Ovary (tissue), 10 donors: ENCODE measurements at places on chromosomes 3 and 15. TPM values are rescaled to one million over a fixed set of nuclear protein-coding genes. Genes with fewer than 3 reads are reported as not detected.

DNA sequence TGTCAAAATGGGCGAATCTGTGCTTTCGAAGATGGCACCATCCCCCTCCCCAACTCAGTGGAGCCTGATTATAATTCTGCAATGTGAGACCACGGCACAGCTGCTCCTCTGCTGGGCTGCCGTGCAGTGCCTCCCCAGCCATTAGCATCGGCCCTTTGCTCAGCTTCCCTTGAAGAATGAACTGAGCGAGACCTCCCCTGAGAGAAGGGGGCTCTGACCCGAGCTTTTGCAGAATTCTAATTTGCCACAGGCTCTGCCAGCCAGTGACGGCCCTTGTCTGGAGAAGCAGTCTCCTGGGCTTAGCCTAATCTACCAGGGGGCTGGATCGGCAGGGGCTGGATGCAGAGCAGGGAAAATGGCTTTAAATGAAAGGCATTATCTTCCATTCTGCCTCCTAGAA lies 57.2 kb downstream of the GLDN start:
- DNase-seq = no peak
- no peak overlapping the region for H3K4me3 ChIP-seq
- H3K36me3 ChIP-seq = no peaks in the 10 kb centered on the region

DNA sequence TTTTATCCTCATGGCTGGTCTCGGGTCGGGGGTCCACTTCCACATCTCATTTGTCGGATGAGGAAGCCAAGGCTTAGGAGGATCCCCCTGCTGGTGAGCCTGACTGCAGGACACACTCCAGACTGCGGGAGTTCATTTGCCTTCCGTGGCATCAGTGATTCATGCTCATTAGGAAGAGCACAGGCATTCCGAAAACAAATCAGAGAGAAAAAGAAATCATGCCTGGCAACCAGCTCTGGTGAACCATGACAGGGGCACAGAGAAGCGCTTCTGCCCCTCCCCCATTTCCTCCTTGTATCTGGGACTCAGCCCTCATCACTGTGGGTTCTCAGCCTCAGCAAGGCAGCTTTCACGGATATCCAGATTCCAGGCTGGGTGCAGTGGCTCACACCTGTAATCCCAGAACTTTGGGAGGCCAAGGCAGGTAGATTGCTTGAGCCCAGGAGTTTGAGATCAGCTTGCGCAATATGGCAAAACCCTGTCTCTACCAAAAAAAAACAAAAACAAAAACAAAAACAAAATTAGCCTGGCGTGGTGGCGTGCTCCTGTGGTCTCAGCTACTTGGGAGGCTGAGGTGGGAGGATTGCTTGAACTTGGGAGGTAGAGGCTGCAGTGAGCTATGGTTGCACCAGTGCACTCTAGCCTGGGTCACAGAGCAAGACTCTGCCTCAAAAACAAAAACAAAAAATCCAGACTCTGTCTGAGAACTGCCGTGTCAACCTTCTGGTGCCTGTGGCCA lies 28.4 kb downstream of the IRAK2 start:
- H3K27me3 ChIP-seq = no peaks in the 10 kb centered on the region
- no peaks in the 10 kb centered on the region for H3K36me3 ChIP-seq
- peaks cover 16% of the 10 kb centered on the region for H3K4me1 ChIP-seq

DNA sequence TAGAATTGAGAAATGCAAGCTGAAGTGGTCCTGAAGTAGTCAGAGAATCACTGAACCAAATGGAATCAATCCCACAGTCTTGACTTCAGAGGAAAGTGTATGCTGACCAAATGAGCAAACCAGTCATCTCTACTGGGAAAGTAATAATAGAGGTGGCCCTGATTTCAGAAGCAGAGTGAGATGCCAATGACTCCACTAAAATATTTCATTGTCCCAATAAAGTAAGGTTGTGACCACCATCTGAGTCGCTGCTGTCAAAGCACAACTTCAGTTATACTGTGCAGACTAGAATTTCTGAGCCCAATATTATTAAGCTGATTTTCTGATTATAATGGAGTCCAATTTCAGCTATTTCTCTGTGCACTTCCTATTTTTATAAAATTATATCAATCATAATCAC lies 334.4 kb upstream of the THBS1 start:
- H3K27ac ChIP-seq = no peak overlapping the region
- H3K4me3 ChIP-seq = no peak overlapping the region
- H3K27me3 ChIP-seq = no peaks in the 10 kb centered on the region
- H3K36me3 ChIP-seq = no peaks in the 10 kb centered on the region
- H3K4me1 ChIP-seq = no peaks in the 10 kb centered on the region
- DNase-seq = no peak

GRCh38 chr3:17738921-17739320 lies 3.5 kb downstream of the TBC1D5 start:
- H3K36me3 ChIP-seq = no peaks in the 10 kb centered on the region
- no peak overlapping the region for H3K27ac ChIP-seq
- H3K4me3 ChIP-seq = no peak overlapping the region
- H3K27me3 ChIP-seq = no peaks in the 10 kb centered on the region
- H3K4me1 ChIP-seq = peaks cover 5% of the 10 kb centered on the region

Gene LRRIQ4
- not detected for total RNA-seq

Gene CADM2
- 0.69 TPM for total RNA-seq

Gene TIMP4
- total RNA-seq = 3.1 TPM

Gene PCOLCE2
- total RNA-seq = 1.5 TPM

Gene LNP1
- total RNA-seq = 2.6 TPM

Gene CPNE9
- not detected for total RNA-seq

Gene GNAT1
- total RNA-seq = not detected

Gene ISLR
- 246 TPM for total RNA-seq
